ENCODE measurements at places on chromosomes 5 and 9.

DNA sequence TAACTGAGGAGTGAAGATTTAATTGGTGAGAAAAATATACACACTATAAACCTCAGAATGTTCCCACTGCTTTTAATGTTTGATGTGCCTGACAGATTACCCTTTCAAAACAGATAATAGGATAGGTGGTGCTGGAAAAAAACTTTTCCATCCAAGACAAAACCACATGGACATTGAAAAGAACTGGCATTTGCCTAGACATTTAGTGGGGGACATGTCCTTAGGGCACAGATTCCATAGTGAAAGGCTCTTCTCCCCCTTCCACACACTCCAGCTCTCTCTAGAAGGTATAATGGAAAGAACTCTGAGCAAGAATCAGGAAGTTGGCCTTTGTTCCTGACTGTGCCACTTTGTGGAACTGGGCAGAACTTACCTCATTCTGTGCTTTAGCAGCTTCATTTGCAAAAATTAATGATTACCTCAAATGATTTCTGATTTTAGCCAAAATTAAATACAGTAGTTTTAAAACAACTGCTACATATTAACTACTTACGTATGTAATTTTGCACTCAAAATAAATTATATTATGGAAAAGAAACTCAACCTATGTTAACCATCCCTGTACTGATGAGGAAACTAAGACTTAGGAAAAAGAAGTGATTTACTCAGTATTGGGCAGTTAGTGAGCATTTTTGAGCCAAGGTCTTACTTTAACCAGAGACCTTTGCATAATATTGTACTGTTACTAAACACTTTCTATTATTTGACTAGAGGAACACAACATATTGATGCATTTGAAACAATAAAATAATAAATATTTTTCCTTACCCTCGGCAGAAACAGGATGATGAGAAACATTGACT is 43.3 kb downstream of the TMC1 start:
- no peak for DNase-seq

- DNase-seq: peak; percentile 16
These were observed 127.6 kb downstream of the RFX3 start for GRCh38 chr9:3398232-3398648.

GRCh38 chr5:95959888-95960666 is 1.6 kb downstream of the ELL2 start:
- DNase-seq: no peak

DNA sequence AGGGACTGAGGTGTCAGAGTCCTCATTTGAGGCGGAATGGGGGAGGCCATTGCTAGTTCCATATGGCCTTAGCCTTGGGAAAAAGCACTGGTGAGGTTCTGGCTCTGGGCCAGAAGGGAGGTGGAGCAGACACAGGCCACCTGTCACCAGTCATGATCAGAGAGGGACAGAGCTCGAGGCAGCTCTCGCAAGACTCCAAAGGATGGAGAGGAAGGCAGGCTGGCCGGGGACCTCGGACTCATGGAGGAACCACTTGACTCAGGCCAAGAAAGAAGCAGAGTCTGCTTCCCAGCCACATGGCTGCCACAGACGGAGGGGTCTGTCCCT is 29.2 kb upstream of the NSMF start:
- DNase-seq: no peak

DNA sequence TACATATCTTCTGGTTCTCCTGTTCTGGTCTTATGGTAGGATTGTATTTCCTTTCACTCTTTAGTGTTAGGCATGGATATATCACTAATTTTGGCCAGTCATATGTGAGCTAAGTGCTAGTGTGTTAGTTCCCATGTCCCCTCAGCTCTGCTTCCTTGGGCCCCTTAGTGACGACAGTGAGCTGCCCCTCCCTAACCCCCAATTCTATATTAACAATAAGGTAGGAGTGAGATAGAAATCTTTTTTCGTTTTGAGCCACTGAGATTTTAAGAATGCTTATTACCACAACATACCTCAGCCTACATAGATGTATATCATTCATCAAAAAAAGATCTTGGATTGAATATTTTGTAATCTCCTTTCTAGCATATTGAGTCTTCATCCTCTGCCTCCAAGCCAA is 100.5 kb downstream of the PARP8 start:
- DNase-seq: no peak

Data from CD4-positive, alpha-beta T cell treated with Interleukin-10 for 1 hour (primary cell).